Stimulated activated effector memory CD8-positive, alpha-beta T cell treated with anti-CD3 and anti-CD28 coated beads, Interleukin-12 subunit alpha, Interleukin-12 subunit beta, amount 100 ng/mL, for 72 hours (primary cell): ENCODE measurements at places on chromosomes 12 and 14.

DNA sequence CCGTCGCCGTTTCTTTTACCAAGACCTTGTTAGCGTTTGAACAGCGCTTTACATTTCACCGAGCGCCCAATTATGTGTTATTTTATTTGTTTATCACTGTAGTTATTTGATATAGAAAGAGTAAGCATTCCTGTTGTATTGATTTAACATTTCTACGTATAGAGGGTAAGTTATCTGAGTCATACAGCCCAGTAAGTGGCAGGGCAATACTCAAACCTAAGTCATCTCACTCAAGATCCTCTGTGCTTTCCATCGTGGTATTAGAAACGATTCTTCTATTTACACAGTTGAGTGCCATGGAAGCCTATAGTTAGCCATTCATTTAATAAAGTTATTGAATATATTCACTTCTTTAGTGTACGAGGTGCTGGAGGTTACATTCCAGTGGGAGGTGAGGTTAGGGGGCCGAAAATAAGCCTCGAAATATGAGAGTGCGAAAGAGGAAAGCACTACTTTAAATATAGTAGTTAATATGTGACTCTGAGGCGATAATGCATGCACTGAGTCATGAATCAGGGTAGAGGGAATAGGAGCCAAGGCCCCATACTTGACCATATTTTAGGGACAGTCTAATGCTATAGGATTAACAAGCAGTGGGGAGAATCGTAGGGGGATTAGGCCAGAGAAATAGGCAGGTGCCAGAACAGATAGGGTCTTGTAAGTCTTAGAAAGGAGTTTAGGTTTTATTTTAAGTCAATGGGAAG lies 629 bp downstream of the RAD51AP1 start:
- no peak for DNase-seq

- DNase-seq, result no peak
Measured at GRCh38 chr12:82507686-82508085, 149.4 kb downstream of the METTL25 start.

- DNase-seq, result no peak
Measured at GRCh38 chr12:62692884-62693283, 226.3 kb downstream of the MON2 start.

- DNase-seq, result no peak
Measured at GRCh38 chr12:55972911-55973598, 823 bp upstream of the RAB5B start.

DNA sequence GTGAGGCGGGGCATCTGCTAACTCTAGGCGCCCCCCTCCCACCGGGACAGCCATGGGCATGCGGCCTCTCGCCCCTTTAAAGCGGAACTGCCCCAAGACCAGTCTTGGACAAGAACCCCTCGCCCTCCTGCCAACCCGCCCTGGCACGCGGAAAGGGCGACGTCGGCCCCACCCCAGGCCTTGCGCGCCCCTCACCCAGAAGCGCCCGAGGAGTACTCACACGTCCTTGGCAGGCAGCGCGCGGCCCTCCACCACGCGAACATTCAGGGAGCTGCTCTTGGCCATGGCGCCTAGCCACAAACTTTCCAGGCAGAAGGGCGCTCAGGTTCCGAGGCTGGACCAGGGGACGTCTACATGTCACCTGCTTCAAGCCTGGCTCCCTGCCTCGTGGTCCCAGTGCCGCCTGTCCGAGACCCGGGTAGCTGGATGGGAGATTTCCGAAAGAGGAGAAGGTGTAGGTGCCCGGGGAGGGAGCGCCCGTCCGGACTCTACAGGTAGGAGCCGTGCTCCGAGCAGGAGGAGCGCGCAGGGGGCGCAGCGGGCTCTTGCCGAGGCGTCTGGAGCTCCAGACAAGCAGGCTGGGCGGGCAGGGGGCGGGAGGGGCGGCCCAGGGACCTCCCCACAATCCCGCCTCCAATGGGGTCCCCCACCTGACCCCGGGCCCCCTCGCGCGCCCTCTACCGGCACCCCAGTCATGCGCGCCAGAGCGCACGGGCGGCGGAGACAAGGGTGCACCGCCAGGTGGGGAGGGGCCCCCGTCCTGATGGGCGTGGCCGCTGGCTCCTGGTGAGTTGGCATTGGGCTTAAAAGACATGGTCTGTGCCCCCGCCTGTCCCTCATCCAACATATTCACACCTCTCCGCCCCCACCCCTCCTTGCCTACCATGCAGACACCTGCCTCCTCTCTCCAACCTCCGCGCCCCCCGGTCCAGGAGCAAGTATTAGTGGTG lies at the start of gene RASAL1:
TSS of gene RASAL1 (minus strand) at position 584 of the 950 bp plus-strand sequence. CDS start at position 285, 299 bp downstream.
- DNase-seq, result peak; percentile 73

DNA sequence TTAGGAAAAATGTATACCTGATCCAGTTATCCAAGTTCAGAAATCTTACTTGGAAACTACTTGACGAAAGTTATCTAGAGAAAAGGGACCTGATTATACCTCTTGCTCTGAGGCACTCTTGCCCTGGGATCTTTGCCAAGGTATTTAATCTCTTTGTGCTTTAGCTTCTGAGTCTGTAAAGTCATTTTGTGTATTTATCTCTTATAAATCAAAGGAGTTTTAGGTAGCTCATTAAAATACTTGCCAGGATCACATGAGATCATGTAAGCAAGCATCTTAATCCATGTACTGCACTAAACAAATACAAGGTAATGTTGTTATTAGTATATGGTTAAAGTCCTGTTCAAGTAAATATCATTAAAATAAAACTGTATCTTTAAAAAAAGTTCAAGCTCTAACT lies 147.5 kb downstream of the IPO8 start:
- DNase-seq, result no peak

DNA sequence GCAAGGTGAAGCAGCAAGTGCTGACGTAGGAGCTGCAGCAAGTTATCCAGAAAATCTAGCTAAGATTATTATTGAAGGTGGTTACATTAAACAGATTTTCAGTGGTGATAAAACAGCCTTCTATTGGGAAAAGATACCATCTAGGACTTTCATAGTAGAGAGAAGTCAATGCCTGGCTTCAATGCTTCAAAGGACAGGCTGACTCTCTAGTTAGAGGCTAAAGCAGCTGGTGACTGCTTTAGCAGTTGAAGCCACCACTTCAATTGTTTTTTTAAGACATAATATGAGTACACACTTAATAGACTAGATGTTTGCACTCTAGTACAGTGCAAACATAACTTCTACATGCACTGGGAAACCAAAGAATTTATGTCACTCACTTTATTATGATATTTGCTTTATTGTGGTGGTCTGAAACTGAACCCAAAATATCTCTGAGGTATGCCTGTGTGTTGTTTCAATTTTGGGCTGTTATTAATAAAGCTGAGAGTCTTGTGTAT lies 1026.9 kb upstream of the FOXG1 start:
- no peak for DNase-seq

DNA sequence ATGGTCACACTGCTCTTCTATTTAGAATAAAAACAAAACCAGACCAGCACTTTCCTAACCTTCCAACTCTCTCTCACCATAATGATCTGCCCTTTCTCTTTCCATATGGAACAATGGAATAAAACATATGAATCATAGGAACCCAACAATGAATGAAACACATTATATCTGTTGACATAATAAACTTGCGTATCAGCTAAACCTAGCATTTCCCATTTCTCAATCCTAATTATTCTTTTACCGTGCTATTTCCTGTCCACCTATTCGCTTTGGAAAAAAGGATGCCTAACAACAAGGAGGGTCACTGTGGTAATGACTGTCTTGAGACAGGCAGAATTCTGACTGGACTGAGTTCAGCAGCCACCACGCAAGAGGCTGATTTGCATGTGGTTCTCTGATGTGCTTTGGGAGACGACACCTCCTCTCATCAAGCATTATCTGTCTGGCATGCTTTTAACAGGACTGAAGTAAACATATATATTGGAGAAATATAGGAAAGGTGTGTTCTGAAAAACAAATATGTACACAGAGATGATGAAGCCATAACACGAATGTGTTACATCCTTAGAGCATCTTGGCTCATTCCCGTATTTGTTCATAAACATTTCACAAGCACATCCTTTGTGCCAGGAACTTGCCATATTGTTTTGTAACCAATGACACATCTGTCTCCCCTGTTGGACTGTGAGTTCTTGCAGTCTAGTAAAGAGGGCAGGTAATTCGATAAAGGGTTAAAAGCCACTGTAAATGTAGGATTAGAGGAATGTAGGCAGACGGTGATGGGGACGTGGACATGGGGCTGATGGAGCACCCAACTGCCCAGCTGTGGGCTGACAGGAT lies 87.7 kb downstream of the PTPRB start:
- DNase-seq, result no peak

DNA sequence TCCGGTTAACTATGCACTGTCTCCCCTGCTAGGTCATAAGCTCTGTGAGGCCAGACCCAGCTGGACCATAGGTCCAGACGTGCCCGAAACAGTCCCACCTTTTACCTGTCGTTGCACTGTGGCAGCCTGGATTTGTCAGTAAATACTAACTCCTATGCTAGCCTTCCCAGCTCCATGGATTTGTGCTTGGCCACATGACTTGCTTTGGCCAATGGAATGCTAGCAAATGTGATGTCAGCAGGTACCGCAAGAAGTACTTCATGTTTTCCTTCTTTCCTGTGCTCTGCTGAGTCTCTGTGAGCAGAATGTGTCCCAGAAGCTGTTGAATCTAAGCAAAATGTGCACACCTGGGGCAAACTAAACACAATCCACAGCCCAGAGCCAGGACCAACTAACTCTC lies 157.2 kb downstream of the ANO2 start:
- DNase-seq, result no peak

GRCh38 chr12:93336291-93336741 lies 41.4 kb upstream of the NUDT4 start:
- no peak for DNase-seq

DNA sequence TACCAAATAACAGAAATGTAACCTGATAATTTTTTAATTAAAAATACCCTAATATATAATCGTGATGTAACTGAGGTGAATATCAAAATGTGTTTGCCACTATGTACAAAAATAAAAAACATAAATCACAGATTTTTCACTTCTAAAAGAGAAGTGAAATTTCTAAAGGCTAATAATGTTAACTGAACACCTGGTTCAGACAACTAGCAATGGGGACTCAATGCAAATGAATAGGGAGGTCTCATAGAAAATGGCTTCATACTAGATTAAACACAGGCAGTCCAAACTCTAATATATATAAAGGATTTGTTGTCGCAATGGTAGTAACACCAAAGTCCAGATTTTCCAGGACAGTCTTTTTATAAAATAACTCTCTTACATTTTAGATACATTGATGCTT lies 365.4 kb upstream of the ATP2B1 start:
- DNase-seq, result no peak

GRCh38 chr14:31934767-31935266 lies 142.3 kb upstream of the ARHGAP5 start:
- no peak for DNase-seq

DNA sequence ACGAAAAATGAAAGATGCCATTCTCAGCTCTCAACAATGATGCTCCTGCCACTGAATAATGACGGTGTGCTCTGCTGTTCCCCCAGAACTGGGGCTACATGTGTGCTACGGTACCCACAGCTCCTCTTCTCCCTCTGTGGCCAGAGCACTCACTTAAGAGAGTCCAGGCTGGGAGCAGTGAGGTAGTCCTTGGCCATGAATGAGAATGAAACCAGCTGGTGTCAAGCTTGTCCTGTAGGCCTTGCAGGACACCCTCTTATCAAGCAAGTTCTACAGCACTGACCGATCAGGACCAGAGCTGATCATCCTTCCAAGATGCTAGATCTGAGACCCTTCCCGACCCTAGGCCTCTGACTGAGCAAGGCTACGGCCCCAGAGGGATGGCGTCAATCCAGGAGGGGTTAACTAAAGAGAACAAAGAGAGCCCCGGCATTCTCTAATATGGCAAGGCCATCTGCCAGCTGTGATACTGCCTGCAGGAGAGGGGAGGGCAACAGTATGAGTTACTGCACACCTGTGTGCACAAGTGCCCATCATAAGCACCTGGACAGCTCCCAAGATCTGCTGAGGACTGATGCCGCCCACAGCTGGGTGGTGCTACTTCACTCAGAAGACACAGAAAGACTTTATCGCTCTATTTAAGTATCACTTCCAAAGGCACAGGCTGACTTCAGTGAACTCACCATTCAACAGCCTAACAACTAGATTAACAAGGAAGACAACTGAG lies 30.5 kb downstream of the APPL2 start:
- DNase-seq, result no peak

GRCh38 chr14:57382283-57382682 lies 8.1 kb upstream of the NAA30 start:
- DNase-seq, result no peak

GRCh38 chr14:54447231-54447692 lies 6.1 kb upstream of the CNIH1 start:
- DNase-seq, result no peak

DNA sequence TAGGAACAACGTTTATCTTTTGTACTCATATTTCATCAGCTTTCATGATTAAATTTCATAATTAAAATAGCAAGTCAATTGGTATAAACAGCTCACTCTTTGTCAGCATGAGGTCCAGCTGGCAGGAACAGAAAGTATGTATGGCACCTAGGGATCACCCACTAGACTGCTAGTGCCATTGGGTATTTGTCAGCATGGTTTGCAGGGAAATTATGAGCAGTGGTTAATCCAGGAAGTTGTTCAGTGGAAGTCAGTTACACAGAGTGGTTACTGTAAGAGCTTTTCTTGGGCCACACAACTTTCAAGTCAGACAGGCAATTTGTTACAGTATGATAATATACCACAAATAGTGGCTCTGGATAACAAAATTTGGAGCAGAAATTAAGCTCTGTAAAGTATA lies 340.3 kb upstream of the RGS6 start:
- DNase-seq, result no peak

DNA sequence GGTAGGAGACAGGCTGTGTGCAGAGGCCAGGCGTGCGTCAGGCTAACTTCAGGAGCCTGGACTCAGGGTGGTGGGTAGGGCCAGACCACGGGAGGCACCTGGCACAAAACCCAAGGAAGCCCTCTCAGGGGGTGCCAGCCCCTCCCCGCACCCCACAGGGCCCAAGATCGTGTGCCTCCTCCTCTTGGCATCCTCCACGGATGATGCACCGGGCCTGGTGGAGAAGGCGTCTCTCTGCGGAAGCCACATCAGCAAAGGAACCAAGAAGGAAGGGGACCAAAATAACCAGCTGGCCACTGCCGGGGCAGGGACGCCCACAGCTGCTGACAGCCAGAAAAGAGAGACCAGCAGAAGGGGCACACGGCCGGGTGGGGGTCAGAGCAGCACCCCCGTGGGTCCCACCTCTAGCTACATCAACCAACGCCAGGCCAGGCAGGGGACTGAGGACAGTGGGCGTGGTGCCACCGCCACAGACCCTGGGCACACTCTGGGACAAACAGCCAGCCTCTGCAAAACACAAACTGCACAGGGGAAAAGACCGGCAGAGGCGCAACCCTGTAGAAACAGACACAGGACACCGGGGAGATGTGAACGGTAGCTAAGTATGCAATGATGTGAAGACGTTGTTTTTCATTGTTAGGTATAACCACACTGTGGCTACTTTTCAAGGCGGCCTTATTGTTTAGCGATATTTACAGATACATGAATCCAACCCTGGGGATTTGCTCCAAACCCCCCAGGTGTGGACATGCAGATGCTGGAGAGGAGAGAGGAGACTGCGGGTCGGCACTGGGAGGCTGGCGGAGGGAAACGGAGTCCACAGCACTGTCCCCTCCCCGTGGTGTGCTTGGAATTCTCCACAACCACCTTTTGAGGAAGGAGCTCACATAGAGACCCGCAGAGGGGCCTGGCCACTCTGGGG lies 26.1 kb upstream of the C14orf180 start:
- no peak for DNase-seq

GRCh38 chr14:102986810-102987579 lies 64.5 kb downstream of the AMN start:
- no peak for DNase-seq
